ENCODE measurements at places on chromosomes 7 and 10.

DNA sequence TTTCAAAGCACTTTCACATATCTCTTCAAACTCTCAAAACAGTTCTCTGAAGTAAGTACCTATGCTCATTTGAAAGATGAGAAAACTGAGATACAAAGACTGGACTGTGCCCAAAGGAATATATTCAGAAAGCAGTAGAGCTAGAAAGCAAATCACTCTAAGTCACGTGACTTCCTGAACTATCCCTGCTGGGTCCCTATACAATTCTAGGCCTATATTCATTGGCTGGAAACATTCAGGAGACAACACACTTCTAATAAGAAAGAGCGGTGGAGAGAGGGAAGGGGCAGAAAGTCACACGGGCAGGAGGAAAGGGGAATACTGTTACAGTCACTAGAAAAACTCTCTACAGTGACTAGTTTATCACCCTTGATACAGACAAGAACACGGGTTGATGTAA, 140.0 kb downstream of the CHCHD3 start:
- H3K4me1 ChIP-seq, result peaks cover 2% of the 10 kb centered on the region
- peaks cover 16% of the 10 kb centered on the region for H3K36me3 ChIP-seq
- no peak overlapping the region for H3K27ac ChIP-seq
- H3K27me3 ChIP-seq, result no peaks in the 10 kb centered on the region
- no peak for DNase-seq
- no peak overlapping the region for H3K4me3 ChIP-seq

- no peak overlapping the region for H3K4me3 ChIP-seq
- H3K36me3 ChIP-seq, result no peaks in the 10 kb centered on the region
- no peaks in the 10 kb centered on the region for H3K4me1 ChIP-seq
- no peak overlapping the region for H3K27ac ChIP-seq
- H3K27me3 ChIP-seq, result peaks cover 34% of the 10 kb centered on the region
- DNase-seq, result no peak
These were observed 829 bp downstream of the CHRM2 start for GRCh38 chr7:136869001-136869961.

GRCh38 chr10:77879710-77880109, 46.8 kb downstream of the DLG5 start:
- H3K36me3 ChIP-seq, result peaks cover 1% of the 10 kb centered on the region
- peaks cover 10% of the 10 kb centered on the region for H3K4me1 ChIP-seq
- no peak for DNase-seq
- peaks cover 6% of the 10 kb centered on the region for H3K27me3 ChIP-seq
- H3K27ac ChIP-seq, result no peak overlapping the region

DNA sequence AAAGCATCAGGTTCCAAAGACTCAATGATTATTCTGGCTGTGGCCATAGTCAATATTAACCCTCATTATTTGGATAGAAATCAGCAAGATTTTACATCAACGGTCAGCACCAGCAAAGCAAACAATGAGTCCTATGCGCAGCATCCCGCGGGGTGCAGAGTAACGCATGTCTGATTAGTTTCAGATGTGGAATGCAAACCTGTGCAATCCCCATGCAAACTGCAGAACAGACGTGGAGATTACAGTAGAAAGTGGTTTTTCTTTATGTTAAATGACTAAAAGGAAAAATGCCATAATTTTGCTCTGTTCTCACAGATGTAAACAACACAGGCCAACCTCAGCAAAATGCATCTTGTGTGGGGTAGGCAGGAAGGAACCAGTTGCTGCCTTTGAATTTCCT, 258.1 kb upstream of the GRB10 start:
- no peak overlapping the region for H3K4me3 ChIP-seq
- no peaks in the 10 kb centered on the region for H3K27me3 ChIP-seq
- no peaks in the 10 kb centered on the region for H3K36me3 ChIP-seq
- H3K4me1 ChIP-seq, result no peaks in the 10 kb centered on the region

GRCh38 chr7:117205873-117206272, 117.0 kb downstream of the WNT2 start:
- H3K4me3 ChIP-seq, result no peak overlapping the region
- H3K36me3 ChIP-seq, result no peaks in the 10 kb centered on the region
- H3K27me3 ChIP-seq, result no peaks in the 10 kb centered on the region
- no peaks in the 10 kb centered on the region for H3K4me1 ChIP-seq
- H3K27ac ChIP-seq, result no peak overlapping the region
- DNase-seq, result no peak

DNA sequence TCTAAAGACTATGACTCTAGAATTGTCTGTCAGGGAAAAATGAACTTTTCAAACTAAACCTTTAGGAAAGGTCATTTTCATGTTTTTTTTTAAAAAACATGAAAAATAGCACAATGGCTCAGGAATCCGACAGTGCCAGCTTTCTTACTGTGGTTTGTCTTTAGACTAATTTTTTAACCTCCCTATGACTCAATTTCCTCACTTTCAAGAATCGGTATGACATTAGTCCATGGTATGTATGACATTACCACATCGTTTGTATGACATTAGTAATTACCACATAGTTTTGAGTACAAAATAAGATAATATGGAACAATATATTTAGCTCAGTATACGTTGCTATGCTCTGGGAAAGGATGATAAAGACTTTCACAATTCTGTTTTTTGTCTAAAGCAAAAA, 383.2 kb downstream of the PTPRN2 start:
- H3K4me1 ChIP-seq, result no peaks in the 10 kb centered on the region
- no peak overlapping the region for H3K27ac ChIP-seq
- H3K4me3 ChIP-seq, result no peak overlapping the region
- DNase-seq, result no peak
- no peaks in the 10 kb centered on the region for H3K36me3 ChIP-seq

DNA sequence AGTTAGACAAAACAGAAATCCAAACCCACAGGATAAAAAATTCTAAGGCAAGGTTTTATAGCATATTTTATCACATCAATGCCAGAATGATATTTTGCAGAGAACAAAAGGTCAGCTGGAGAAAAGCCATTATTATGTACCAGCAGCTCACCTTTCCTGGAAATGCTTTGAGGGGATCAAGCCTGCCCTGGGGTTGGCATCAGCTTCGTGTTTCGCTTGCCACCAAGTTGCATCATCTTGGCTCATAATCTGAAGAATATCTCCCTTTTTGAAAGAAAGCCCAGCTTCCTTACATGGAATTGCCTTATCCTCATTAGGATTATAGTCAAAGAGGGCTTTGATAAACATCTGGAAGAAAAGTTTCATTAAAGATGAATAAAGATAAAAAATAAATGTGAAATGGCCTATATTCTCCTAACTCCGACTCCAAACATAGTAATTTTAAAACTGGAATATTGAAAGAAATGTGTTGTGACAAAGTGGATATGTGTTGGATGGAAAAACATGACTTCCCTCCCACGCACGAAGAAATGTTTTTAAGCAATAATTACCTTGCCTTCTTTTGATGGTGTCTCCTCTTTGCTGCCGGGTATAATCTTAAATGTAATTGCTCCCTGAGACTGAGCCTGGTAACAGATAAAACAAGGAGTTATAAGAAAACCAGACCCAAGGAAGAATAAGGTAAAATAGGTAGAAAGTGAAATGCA, 121.3 kb upstream of the ODAD2 start:
- H3K27me3 ChIP-seq, result no peaks in the 10 kb centered on the region
- DNase-seq, result no peak
- H3K36me3 ChIP-seq, result peaks cover 30% of the 10 kb centered on the region
- H3K4me1 ChIP-seq, result peaks cover 17% of the 10 kb centered on the region
- H3K27ac ChIP-seq, result no peak overlapping the region

DNA sequence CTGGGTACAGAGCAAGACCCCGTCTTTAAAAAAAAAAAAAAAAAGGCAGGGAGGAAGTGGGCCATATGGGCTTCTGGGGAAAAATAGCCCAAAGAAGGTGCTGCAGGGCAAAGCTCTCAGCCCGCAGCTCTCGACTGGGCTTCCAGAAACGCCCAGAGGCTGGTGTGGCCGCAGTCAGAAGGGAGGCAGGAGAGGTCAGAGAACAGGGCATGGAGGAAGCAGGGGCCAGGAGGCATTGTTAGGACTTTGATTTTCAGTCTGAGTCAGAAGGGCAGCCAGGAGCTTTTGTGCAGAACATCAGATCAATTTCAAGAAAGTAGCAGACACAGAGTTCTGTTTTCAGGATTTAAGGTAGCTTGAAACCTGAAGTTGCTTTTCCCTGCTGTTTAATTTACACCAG, 35.3 kb upstream of the CYTH3 start:
- no peak overlapping the region for H3K4me3 ChIP-seq
- peaks cover 2% of the 10 kb centered on the region for H3K4me1 ChIP-seq
- H3K27ac ChIP-seq, result no peak overlapping the region
- no peak for DNase-seq
- H3K36me3 ChIP-seq, result no peaks in the 10 kb centered on the region

- H3K36me3 ChIP-seq, result no peaks in the 10 kb centered on the region
- no peak for DNase-seq
- no peaks in the 10 kb centered on the region for H3K27me3 ChIP-seq
- H3K27ac ChIP-seq, result no peak overlapping the region
- H3K4me1 ChIP-seq, result no peaks in the 10 kb centered on the region
These were observed 278.1 kb downstream of the HTR7 start for GRCh38 chr10:90579602-90580242.

GRCh38 chr10:3655528-3655927, 129.5 kb downstream of the KLF6 start:
- peaks cover 26% of the 10 kb centered on the region for H3K27me3 ChIP-seq
- H3K4me3 ChIP-seq, result peak overlapping the region; percentile 41
- no peak for DNase-seq

DNA sequence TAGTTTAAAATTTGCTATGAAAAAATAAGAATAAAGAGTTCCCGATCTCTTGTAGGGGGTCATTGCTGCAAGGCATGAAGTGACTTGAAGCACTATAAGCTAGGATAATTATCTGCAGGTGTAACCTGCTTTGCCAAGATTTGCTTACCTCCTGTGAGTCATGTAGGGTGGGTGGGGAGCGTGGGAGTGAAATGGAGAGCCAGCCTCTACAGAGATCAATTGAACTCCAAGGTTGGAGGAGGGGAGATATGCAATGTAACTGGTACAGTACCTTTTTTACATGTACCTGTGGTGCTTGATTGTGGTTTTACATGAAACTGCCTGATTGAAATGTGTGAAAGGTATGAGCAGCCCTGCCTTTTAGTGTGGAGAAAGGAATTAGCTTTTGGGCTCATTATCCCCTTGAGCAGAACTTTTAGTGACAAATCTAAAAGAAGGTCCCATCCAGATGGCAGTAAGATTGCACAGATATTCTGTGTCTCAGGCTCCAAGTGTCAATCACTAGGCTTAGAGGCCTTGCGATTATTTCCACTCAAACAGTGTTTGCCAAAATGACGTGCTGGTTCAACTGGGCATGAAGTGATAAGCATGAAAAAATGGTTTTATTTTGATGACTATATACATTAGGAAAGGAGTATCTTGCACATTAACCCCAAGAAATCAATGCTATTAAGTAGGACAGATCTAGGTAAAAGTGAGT, 138.6 kb upstream of the GRB10 start:
- no peak for DNase-seq
- H3K4me3 ChIP-seq, result no peak overlapping the region
- H3K27me3 ChIP-seq, result peaks cover 3% of the 10 kb centered on the region
- H3K27ac ChIP-seq, result no peak overlapping the region
- H3K4me1 ChIP-seq, result no peaks in the 10 kb centered on the region
- no peaks in the 10 kb centered on the region for H3K36me3 ChIP-seq

DNA sequence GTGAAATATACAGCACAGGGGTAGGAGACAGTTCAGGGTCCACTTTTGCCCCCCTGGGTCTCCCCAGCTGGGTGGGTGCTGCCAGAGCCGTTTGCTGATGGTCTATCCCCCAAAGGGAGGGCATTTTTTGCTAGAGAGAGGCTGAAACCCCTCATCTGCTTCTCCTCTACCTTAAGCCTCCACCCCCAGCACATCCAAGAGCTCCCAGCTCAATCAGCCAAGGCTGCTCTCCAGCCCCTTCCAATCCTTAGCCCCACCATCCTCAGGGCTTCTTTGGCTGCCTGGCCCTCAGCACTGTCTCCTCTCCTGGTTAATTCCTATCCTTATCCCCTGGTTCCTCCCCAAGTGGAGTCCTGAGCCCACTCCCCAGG, 153.1 kb downstream of the AOAH start:
- no peak overlapping the region for H3K27ac ChIP-seq
- no peak overlapping the region for H3K4me3 ChIP-seq
- peaks cover 11% of the 10 kb centered on the region for H3K36me3 ChIP-seq
- peaks cover 8% of the 10 kb centered on the region for H3K4me1 ChIP-seq

DNA sequence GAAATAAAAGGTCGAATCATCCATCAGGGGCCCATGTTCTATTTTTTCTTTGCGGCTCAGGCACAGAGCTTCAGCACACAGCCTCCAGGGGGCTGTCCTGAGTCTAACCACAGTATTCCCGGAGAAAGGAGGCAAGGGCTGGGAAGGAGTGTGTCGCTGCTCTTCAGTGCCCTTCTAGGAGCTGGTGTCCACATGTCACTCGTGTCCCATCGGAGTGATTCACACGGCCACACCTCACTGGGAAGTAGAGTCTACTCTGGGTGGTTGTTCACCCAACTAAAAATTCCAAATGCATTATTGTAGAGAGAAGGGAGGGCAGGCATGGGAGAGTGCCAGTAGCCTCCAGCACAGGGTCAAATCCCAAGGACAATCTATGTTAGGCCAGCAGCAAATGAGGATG, 114.8 kb upstream of the LANCL2 start:
- no peak overlapping the region for H3K27ac ChIP-seq
- H3K4me1 ChIP-seq, result peaks cover under 1% of the 10 kb centered on the region
- DNase-seq, result no peak
- H3K36me3 ChIP-seq, result no peaks in the 10 kb centered on the region

DNA sequence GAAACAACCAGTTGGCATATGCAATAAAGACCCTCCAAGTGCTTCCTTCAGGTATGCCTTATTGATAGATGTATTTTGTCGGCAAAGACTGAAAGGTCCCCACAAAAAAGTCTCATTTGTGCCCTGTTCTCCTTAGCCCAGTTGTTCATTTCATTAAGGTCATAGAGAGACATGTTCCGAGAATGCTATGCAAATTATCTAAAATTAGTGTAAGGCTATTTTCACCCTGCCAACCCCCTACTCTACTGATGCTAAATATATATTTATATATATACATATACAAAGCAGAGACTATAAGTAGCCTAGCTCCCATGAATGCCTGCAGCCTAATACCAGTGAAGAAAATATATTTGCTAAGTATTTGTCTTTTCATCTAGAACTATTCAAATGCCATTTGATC, 96.7 kb upstream of the ADO start:
- no peak overlapping the region for H3K27ac ChIP-seq
- peaks cover 8% of the 10 kb centered on the region for H3K27me3 ChIP-seq
- H3K36me3 ChIP-seq, result peaks cover 4% of the 10 kb centered on the region

DNA sequence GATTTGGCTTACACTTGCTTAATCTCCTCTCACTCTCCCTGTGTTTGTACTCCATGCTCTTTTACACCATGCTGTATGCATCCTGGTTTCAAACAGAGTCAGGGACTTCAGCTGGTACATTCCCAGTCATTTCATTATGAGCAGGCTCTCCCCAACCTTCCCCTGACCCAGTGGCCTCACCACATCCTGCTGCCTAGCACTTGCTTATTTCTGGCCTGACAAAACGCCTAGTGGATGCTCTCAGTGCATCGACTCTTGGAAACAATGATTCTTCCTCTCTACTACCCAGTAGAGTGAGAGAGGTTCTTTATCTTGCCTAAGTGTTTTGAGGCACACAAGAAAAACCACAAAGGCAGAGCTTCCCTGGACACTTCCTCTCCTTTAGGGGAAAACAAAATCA, 63.4 kb downstream of the CAV1 start:
- no peak overlapping the region for H3K4me3 ChIP-seq
- peaks cover 24% of the 10 kb centered on the region for H3K27me3 ChIP-seq
- H3K36me3 ChIP-seq, result no peaks in the 10 kb centered on the region
- peak; percentile 37 for DNase-seq
- H3K4me1 ChIP-seq, result peaks cover 30% of the 10 kb centered on the region
- no peak overlapping the region for H3K27ac ChIP-seq

- H3K4me1 ChIP-seq, result no peaks in the 10 kb centered on the region
- peaks cover 5% of the 10 kb centered on the region for H3K27me3 ChIP-seq
- H3K4me3 ChIP-seq, result no peak overlapping the region
- DNase-seq, result no peak
- H3K27ac ChIP-seq, result no peak overlapping the region
- no peaks in the 10 kb centered on the region for H3K36me3 ChIP-seq
These were observed 43.2 kb downstream of the HTRA1 start for GRCh38 chr10:122504610-122504950.
